ENCODE measurements at places on chromosomes 1 and 21.

GRCh38 chr1:104466068-104466467 is 716.4 kb downstream of the AMY1C start:
- no peak for DNase-seq

DNA sequence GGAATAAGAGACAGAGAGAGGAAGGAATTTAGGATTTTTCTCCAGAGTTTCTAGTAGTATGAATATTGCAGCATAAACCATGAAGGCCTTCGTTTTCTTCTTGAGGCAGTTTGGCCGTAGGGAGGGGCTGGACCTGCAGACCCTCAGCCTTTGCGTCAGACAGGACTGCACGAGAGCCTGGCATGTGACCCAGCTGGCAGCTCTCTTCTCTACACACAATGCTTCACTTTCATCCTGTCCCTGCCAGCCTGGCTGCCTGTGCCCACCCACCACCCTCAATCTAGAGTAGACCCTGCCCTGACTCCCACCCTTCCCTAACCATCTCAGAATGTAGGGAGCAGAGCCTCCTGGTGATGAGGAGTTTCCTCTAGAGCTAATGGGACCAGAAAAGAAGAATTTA is 1.6 kb downstream of the CA14 start:
- DNase-seq: no peak

GRCh38 chr21:34284666-34285065 is 79.1 kb upstream of the KCNE2 start:
- DNase-seq: no peak

GRCh38 chr1:39337067-39337466 is 132.6 kb downstream of the MACF1 start:
- DNase-seq: no peak

- no peak for DNase-seq
Measured at GRCh38 chr1:63663301-63663700, 70.1 kb downstream of the PGM1 start.

DNA sequence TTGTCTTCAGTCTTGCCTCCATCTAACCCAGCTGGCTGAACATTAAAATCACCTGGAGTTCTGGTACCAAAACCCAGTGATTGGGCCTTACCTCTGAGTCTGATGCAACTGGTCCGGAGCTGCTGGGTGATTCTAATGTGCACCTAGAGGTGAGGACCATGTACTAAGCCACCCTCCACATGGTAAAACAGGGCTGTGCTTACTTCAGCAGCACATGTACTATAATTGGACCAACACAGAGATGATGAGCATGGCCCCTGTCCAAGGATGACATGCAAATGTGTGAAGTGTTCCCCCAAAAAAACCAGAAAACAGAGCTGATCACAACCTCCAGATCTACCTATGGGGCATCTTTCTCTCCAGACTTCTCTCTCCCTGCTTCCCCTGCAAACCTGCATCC is 37.0 kb downstream of the ELK4 start:
- DNase-seq: no peak

DNA sequence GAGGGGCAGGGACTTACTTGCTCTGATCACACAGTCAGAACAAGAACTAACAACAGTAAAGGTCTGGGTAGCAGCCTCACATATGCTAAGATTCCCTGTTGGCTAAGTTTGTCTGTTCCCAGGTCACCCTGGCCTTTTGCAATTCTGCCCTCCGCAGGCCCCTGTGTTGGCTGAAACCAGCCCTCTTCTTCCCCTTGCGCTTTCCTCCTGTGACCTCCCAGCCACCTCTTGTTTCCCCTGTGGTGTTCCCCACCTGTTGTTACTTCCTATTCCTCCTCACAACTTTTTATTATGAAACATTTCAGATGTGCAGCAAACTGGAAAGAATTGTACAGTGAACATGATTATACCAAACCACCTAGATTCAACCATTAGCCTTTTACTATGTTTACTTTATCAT is 23.4 kb downstream of the MAPKAPK2 start:
- DNase-seq: no peak

DNA sequence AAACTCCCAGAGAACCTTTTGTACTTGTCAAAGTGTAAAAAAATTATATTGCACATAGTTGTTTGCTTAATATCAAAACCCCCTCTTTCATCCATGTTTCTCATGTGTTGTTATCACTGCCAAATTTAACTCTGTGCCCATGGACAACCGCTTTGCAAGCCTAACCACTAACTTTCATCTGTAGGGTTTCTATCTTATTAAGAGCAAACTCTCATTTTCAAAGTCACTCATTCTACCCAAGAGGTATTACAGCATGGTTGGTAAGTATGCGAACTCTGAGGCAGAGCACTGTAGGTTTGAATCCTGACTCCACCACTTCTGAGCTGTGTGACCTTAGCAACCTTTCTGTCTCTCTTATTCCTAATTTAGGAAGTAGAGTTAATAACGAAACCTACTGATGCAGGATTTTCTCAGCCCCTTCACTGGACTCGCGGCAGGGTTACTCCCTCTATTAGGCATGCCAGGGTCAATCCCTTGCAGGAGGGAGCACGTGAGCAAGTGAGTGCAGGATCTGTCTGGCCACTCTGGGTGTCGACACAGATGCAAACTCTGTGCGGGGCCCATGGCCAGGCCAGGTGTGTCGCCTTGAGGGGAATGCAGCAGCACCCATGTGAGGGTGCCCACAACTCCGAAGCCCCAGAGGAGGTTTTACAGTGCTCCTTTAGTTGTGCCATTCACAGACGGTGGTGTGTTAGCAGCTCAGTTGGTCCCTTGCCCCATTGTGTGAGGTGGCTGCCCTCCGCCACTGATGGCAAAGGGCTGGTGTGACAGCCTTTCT is 361.5 kb upstream of the ADGRL2 start:
- DNase-seq: no peak

DNA sequence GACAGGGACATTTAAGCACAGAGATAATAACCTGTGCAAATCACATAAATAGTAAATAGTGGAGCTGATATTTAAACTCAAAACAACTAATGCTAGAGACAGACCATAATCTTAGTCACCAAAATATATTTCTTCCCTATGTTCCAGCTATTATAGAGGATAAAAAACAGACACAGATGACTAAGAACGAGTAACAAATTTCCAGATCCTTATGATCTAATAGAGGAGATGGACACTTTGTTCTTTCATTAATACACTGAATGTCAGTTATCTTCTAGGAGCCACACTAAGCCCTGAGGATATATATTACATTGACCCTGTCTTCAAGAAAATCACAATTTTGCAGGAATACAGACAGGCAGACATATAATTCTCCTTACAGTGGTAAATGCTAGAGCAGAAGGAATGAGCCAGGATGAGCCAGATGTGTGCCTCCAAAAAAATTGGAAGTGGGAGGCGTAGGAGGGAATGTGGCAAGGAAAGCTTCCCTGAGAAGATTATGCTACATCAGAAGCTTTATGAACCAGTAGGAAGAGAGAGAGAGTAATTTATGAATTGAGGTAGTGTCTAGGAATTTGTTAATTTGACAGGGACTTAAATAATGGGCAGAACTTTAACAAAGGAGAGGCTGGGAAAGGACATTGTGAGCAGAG is 395.4 kb upstream of the BEND5 start:
- DNase-seq: no peak

DNA sequence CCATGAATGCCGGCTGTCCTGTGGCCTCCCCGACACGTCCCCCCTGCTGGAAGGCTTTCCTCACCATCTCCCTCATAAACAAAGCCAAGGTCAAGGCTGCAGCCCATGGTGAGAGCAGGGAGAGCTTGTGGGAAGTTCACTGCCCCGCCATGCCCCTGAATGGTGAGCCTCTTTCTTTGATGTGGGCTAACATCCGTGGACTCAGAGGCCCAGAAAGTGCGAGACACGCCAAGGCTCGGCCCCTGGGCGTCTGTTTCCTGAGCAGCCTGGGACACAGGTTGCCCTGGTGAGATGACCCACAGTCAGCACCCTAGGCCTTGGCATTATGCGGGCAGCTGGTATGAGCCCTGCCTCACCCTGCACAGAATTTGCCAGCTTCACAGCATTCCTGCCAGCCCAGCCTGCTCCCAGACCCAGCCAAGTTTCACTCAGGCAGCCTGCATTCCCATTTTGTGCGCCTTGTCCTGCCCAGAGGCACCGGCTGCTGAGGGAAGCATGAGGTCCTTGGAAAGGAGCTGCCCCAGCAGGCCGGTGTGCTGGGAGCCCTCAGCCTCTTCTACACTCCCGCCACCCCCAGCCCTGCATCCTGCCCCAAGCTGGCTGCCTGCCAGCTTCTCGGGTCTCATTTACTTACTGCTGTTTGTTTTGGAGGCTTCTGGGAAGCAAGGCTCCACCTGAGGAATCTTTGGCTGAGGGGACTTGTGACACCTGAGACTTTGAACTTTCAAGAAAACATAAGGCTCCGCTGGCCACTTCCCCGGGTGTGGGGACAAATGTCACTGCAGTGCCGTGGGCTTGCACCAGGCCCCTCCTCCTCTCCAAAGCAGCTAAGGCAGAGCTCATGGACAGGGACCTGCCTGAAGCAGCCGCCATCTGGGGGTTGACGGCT is 31.9 kb downstream of the NEK2 start:
- peak; percentile 81 for DNase-seq

DNA sequence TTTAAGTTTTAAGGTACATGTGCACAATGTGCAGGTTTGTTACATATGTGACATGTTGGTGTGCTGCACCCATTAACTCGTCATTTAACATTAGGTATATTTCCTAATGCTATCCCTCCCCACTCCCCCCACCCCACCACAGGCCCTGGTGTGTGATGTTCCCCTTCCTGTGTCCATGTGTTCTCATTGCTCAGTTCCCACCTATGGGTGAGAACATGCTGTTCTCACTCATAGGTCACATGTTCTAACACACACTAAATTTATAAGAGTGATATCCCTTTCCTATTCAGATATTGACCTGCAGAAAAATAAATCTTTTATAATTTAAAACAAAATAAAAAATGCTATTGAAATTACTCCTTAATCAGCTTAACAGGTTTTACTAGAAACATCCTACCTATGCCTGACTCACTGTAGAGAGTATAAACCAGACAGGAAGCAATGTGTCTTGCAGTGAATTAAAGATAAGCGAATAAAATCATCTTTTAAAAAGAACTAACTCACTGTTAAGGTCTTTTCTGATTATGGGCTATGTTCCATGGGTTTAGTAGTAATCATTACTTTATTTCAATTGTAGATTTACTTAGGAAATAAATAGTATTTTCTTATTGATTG is 82.0 kb upstream of the DPH5 start:
- no peak for DNase-seq

GRCh38 chr1:158506369-158506987 is 34.5 kb downstream of the OR10R2 start:
- peak; percentile 34 for DNase-seq

GRCh38 chr1:236253918-236254637 is 27.7 kb downstream of the ERO1B start:
- DNase-seq: no peak

DNA sequence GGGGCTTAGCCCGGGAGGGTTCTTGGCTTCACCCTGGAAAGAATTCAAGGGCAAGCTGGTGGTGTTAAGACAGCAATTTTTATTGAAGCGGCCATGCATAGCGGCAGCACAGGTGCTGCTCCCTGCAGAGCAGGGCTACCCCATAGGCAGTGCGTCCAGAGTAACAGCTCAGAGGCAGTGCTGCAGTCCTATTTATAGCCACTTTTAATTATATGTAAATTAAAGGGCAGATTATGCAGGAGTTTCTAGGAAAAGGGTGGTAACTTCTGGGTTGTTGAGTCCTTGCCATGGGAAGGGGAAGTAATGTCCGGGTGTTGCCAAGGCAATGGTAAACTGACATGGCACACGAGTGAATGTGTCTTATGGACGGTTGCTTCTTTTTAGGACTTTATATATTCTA is 57.0 kb downstream of the VPS26C start:
- DNase-seq: no peak

DNA sequence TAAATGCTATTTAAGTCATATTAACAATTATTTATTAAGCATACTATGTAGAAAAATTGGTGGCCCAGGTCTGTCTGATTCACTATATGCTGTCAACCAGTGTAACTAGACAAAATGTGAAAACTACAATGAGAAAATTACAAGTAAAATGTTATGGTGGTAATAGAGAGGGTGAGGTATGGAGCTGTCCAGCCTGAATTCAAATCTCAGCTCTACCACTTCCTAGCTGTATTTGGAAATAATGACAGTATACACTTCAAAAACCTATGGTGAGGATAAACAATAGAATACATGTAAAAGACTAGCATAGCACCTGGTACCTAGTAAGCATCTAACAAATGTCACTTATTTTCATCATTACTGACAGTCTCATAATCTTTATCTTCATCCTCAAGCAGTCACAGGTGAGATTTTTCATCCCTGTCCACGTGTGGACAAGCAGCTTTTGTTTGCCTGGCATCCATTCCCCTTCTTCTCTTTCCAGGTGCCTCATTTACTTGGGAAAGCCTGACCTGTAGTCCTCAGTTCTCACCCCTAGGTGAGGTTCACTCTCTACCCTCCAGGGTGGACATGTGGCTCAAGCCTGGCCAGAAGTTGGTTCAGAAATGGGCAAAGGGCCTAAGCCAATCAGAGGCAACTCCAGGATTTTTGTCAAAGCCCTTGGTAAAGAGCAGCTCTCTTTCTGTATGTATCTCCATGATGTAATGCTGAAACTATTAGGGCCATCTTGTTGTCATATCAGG is 29.5 kb downstream of the EGLN1 start:
- DNase-seq: no peak

DNA sequence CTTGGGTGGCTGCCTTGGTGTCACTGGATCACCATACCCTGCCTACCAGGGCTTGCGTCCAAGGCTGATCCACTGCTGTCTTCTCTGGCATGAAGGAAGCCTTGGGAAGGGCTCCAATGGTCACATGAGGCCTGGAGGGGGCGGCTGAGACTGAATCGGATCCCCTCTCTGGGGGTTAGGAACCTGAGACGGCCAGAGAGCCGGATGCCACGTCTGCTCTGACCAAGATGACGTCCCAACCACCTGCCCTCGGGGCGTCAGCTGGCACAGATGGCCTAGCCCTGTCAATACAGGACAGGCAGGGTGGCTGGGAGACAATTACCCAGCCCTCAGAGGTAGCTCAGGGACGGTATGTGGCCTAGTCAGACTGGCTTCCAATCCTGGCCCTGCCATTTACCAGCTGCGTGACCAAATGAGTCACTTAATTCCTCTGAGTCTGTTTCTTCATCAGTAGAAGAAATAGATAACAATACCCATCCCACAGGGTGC is 5.4 kb downstream of the TRIM62 start:
- no peak for DNase-seq

DNA sequence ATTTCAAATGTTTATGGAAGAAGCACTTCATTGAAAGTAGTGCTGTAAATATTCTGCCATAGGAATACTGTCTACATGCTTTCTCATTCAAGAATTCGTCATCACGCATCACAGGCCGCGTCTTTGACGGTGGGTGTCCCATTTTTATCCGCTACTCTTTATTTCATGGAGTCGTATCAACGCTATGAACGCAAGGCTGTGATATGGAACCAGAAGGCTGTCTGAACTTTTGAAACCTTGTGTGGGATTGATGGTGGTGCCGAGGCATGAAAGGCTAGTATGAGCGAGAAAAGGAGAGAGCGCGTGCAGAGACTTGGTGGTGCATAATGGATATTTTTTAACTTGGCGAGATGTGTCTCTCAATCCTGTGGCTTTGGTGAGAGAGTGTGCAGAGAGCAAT is 10.7 kb downstream of the TARDBP start:
- DNase-seq: no peak

DNA sequence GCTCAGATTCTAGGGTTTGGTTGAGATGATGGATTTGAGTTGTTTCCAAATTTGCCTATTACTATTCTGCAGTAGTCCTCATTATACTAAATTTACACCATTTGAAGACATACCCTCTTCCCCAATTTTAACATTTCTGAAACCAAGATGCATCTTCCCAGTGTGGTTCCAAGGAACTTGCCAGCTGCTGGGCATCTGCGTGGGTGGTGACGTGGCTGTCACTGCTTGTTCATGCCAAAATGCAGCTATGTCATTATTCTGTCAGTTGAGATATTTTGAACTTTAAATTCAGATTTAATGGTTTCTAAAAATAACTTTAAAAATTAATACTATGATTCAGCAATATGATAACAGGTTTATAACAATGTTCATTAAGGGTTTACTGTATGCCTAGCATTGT is 1.2 kb downstream of the ZFP69 start:
- no peak for DNase-seq

All from NCI-H1105 treated with DMSO at 0.1 percent for 48 hours (cell line).